ENCODE measurements at places on chromosomes 12 and 14.
A peak's percentile ranks its signal among the peaks of the same experiment; 100 is the strongest.

DNA sequence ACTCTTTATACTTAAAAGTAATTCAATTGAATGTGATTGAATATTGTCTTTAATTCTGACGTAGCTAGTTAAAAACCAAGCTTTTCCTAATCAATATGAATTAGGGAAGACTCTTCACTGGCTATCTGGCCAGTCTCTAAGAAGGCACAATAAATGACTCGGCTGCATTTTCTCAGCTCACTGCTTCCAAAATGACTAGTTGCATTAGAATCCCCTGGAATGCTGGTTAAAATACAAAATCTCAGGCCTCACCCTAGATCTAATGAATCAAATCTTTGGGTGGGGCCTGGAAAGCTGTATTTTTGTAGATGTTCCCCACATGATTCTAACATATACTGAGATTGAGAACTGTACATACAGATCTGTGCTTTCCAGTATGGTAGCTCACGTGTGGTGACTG, 242.1 kb downstream of the CHST11 start:
- H3K4me1 ChIP-seq = peaks cover 45% of the 10 kb centered on the region
- no peak overlapping the region for H3K27ac ChIP-seq
- DNase-seq = no peak

GRCh38 chr12:80509781-80510556, 65.9 kb downstream of the PTPRQ start:
- no peaks in the 10 kb centered on the region for H3K27me3 ChIP-seq
- DNase-seq = no peak
- no peaks in the 10 kb centered on the region for H3K36me3 ChIP-seq
- H3K4me3 ChIP-seq = no peak overlapping the region

DNA sequence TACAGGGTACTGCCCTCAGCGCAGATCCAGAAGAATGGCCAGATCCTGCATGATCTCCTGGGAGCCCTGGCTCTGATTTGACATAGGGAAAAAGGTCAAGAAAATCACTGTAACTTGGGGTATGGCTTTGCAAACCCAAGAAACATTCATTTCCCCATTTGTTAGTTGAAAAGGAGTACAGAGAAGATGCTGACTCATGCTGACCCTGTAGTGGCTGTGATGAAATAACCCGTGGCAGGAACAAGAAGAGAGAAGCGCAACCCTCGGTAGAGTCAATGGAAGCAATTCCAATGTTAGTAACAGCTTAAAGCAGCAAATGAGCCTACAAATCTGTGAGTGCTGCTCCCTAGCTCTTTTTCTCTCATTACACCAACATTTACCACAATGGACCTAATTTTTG, 281.6 kb upstream of the NPAS3 start:
- peaks cover 3% of the 10 kb centered on the region for H3K27me3 ChIP-seq
- DNase-seq = no peak
- no peak overlapping the region for H3K27ac ChIP-seq

DNA sequence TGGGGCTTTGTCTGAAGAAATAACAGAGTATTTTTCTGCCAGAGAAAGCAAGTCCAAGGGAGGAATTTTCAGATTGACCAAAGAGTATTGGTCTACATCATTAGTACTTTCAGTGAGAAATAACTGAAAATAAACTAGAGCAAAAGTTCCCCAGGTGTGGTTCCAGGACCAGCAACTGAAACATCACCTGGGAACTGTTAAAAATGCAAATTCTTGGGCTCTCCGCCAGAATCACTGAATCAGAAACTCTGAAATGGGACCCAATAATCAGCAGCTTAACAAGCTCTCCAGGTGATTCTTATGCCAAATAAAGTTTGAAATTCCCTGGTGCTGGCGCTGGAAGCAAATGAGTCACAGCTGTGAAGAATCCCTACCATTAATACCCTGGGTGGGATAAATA, 52.1 kb downstream of the EIF2S3B start:
- H3K36me3 ChIP-seq = no peaks in the 10 kb centered on the region
- no peak overlapping the region for H3K4me3 ChIP-seq
- peaks cover 11% of the 10 kb centered on the region for H3K27me3 ChIP-seq
- peaks cover 4% of the 10 kb centered on the region for H3K4me1 ChIP-seq
- no peak overlapping the region for H3K27ac ChIP-seq

DNA sequence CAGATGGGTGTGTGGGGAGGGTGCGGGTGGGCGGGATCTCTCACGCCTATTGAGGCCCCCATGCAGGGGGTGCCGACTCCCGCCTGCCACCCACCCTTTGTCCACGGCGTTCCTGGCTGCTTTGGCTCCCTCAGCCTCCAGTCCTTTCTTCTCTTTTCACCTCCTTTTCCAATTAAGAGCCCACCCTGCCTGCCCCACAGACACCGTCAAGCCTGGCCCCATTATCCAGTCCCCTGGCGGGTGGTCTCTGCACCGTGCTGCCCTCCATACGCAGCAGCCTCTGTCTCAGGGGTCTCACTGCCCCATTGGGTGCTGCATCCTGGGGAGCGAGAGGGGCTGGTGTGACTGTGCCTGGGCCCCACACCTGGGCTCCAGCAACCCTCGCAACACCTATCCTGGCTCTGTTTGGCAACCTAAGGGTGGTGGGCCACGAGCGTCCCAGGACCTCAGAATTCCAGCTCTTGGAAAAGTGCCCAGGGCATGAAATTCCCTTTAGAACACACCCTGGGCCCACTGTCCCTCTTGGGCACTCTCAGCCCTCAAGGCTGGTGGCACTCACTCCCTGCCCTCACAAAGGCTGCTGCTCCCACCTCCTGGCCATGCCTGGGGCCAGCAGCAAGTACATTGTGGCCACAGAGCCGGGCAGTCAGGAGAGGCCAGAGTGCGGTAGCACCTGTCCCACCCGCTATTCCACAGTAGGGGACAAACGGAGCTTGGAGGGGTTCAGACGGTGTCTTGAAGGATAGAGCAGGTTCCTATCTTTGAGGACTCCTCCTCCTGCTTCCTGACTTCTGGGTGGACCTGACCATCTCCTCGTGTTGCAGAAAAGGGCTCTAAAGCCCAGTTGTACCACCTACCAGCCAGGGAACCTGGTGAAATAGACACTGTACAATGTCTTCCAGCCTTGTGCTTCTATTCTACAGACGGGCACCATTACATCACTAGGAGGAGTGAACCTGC, 114.1 kb downstream of the KIF26A start:
- DNase-seq = no peak
- H3K27me3 ChIP-seq = peaks cover 14% of the 10 kb centered on the region
- H3K27ac ChIP-seq = no peak overlapping the region
- no peak overlapping the region for H3K4me3 ChIP-seq

- H3K4me1 ChIP-seq = peaks cover 11% of the 10 kb centered on the region
- H3K4me3 ChIP-seq = no peak overlapping the region
- no peaks in the 10 kb centered on the region for H3K36me3 ChIP-seq
- DNase-seq = no peak
- peaks cover 17% of the 10 kb centered on the region for H3K27me3 ChIP-seq
These were observed 798 bp downstream of the PDZRN4 start for GRCh38 chr12:41188841-41189394.

DNA sequence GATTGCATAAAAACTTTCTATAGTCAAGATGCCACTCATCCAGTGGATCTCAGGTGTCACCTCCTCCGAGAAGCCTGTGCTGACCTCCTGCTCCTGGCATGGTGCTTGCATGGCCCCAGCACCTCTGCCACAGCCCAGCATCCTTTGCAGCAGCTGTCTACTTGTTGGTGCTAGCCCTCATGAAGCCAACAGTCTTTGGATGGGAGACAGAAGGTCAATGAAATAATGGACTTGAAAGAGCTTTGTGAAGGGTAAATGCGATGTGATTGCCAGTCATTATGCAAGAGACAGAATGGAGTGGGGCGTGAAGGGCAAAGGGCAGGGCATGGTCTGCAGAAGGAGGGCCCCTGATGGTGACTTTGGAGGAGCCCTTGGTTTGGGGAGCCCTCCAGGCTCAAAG, 63.0 kb upstream of the CLMN start:
- no peaks in the 10 kb centered on the region for H3K4me1 ChIP-seq
- no peak overlapping the region for H3K27ac ChIP-seq
- no peak overlapping the region for H3K4me3 ChIP-seq
- H3K36me3 ChIP-seq = peaks cover 7% of the 10 kb centered on the region

GRCh38 chr12:89101440-89101839, 250.9 kb downstream of the DUSP6 start:
- no peaks in the 10 kb centered on the region for H3K4me1 ChIP-seq
- no peak overlapping the region for H3K27ac ChIP-seq
- H3K27me3 ChIP-seq = peaks cover 2% of the 10 kb centered on the region
- H3K4me3 ChIP-seq = no peak overlapping the region

DNA sequence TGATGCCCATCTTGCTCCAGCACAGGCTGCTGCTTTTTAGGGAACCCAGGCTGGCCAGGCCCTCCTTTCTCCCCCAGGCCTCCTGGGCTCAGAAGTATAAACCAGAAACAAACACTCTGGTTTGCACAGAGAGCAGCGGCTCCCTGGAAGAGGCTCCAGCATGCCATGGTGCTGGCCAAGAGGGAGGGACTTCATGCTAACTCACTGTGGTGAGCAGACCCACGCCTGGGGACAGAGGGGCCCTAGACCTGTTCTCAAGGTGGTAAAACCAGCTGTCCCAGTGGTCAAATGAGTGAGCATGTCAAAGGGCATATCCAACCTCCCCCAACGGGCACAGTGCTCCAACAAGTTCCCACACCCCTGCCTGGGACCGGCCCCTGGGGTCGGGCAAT, 15.5 kb downstream of the BCL11B start:
- no peaks in the 10 kb centered on the region for H3K4me1 ChIP-seq
- H3K27ac ChIP-seq = no peak overlapping the region
- H3K36me3 ChIP-seq = no peaks in the 10 kb centered on the region
- H3K4me3 ChIP-seq = no peak overlapping the region

DNA sequence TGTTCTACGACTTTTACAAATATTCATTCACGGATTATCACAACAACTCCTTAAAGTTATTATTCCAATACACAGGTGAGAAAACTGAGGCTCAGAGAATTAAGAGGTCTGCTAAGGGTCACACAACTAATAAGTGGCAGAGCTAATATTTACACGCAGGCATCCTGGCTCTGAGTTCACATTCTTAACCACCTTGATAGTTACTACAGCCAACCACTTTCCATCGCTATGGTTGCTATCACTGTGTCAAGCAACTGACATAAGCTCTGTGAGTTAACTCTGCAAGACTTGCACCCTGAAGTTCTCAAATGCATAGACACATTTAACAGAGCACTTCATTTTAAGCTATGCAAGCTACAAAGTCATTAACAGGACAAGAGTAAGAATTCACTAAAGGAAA, 3.7 kb downstream of the GLT8D2 start:
- peaks cover 3% of the 10 kb centered on the region for H3K27me3 ChIP-seq
- DNase-seq = no peak
- no peaks in the 10 kb centered on the region for H3K4me1 ChIP-seq
- no peaks in the 10 kb centered on the region for H3K36me3 ChIP-seq

- H3K4me1 ChIP-seq = peaks cover 6% of the 10 kb centered on the region
- H3K4me3 ChIP-seq = no peak overlapping the region
- no peak for DNase-seq
- H3K27ac ChIP-seq = peak overlapping the region; percentile 0
- H3K27me3 ChIP-seq = no peaks in the 10 kb centered on the region
- peaks cover 29% of the 10 kb centered on the region for H3K36me3 ChIP-seq
These were observed 39.5 kb upstream of the TOMM20L start for GRCh38 chr14:58356268-58356667.

DNA sequence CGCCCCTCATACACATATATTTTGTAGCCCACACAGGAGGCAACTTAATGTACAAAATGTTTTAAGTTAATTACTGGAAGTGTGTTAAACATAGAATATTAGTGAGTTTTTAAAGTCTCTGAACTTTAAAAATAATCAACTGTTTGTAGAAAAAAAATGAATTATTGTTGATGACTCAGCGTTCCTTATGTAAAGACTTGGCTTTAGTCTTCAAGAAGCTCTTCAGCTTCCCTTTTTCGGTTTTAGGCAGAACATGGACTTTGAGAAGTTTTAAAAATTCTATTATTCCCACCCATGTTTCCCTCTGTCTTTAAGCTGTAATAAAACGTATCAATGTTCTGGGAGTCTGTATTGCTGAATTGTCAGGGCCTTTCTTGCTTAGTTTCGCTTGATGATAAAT, 269.5 kb downstream of the FBXL14 start:
- no peak overlapping the region for H3K4me3 ChIP-seq
- no peaks in the 10 kb centered on the region for H3K27me3 ChIP-seq
- peaks cover 6% of the 10 kb centered on the region for H3K4me1 ChIP-seq
- no peak for DNase-seq
- peaks cover 14% of the 10 kb centered on the region for H3K36me3 ChIP-seq
- no peak overlapping the region for H3K27ac ChIP-seq

DNA sequence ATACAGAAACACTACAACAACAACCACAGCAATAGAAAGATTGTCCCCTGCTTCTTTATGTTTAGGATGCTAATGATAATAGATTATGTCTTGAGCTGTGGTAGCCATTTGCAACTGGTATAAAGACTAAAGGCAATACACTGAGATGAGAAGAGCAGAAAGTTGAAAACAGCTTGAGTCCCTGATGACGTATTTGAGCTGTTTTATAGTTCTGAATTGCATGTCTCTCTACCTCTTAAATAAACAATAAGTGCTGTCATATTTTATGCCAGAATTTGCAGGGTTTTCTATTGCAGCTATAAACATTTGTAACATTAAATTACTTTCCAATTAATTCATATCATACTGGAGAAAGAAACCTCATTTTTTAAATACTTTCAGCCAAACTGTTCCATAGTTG, 1242.0 kb downstream of the LRFN5 start:
- no peaks in the 10 kb centered on the region for H3K36me3 ChIP-seq
- no peaks in the 10 kb centered on the region for H3K4me1 ChIP-seq
- no peak overlapping the region for H3K27ac ChIP-seq

- H3K27ac ChIP-seq = no peak overlapping the region
- no peak overlapping the region for H3K4me3 ChIP-seq
- H3K36me3 ChIP-seq = no peaks in the 10 kb centered on the region
- H3K27me3 ChIP-seq = peaks cover 9% of the 10 kb centered on the region
These were observed 243.2 kb downstream of the ANO6 start for GRCh38 chr12:45458854-45459807.

- H3K4me3 ChIP-seq = no peak overlapping the region
- no peaks in the 10 kb centered on the region for H3K36me3 ChIP-seq
- no peak overlapping the region for H3K27ac ChIP-seq
- DNase-seq = no peak
These were observed 376.8 kb downstream of the RPS29 start for GRCh38 chr14:49209416-49209815.

- H3K36me3 ChIP-seq = peaks cover 3% of the 10 kb centered on the region
- no peak for DNase-seq
- peaks cover 8% of the 10 kb centered on the region for H3K4me1 ChIP-seq
- no peak overlapping the region for H3K4me3 ChIP-seq
These were observed 12.9 kb upstream of the OXA1L start for GRCh38 chr14:22753586-22753985.

- DNase-seq = no peak
- no peak overlapping the region for H3K4me3 ChIP-seq
- no peaks in the 10 kb centered on the region for H3K4me1 ChIP-seq
- H3K27me3 ChIP-seq = peaks cover 8% of the 10 kb centered on the region
These were observed 152.4 kb downstream of the TMX1 start for GRCh38 chr14:51392416-51392815.

GRCh38 chr12:46585854-46586621, 213.5 kb upstream of the SLC38A2 start:
- peak overlapping the region; percentile 41 for H3K4me3 ChIP-seq
- H3K36me3 ChIP-seq = peaks cover 37% of the 10 kb centered on the region
- peaks cover 47% of the 10 kb centered on the region for H3K4me1 ChIP-seq
- H3K27ac ChIP-seq = peak overlapping the region; percentile 7

GRCh38 chr14:56193347-56193746, 75.1 kb downstream of the PELI2 start:
- no peak overlapping the region for H3K4me3 ChIP-seq
- H3K4me1 ChIP-seq = peaks cover 7% of the 10 kb centered on the region
- DNase-seq = no peak

- no peak overlapping the region for H3K27ac ChIP-seq
- H3K4me3 ChIP-seq = no peak overlapping the region
- DNase-seq = no peak
- H3K36me3 ChIP-seq = no peaks in the 10 kb centered on the region
These were observed 9.5 kb downstream of the HHIPL1 start for GRCh38 chr14:99654235-99654985.

Data from memory B cell (primary cell).